Renal pelvis (tissue), 12 donors: ENCODE measurements at places on chromosomes 1 and 21. TPM values are rescaled to one million over a fixed set of nuclear protein-coding genes. Genes with fewer than 3 reads are reported as not detected.

DNA sequence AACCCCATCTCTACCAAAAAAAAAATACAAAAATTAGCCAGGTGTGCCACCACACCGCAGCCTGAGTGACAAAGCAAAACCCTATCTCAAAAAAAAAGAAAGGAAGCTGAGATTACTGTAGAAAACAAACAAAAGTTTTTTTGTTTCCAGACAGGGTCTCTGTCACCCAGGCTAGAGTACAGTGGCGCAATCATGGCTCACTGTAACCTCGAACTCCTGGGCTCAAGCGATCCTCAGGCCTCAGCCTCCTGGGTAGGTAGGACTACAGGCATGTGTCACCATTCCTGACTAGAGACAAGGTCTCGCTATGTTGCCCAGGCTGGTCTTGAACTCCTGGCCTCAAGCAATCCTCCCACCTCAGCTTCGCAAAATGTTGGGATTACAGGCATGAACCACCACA is 2.8 kb upstream of the PYGO2 start:
- no peak for DNase-seq

GRCh38 chr1:71428029-71428428 is 347.2 kb upstream of the ZRANB2 start:
- DNase-seq: no peak

DNA sequence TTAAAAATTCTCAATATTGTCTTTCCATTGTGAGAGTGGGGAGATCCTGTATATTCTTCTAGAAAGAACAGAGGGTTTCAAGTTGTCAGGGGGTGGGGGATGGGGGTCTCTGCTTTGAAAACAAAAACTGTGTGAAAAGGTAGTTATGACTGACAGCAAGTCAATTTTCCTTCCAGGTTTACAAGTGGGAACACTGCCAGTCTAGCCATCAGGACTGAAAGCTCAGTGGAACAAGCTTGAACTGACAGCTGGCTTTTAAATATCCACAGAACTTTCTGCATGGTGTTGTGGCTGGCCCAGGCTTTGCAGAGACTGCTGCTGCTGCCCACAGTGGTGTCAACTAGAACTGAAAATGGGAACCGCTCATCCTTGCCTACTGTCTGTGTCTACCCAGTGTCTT is 162.6 kb downstream of the TNR start:
- DNase-seq: no peak

The LRRC53 gene
- polyA plus RNA-seq: not detected

The PMF1 gene
- 99.1 TPM for polyA plus RNA-seq

The FAM72B gene
- polyA plus RNA-seq: 4.1 TPM

The OR14K1 gene
- polyA plus RNA-seq: not detected

The GJA9 gene
- 0.47 TPM for polyA plus RNA-seq
